ENCODE measurements at places on chromosomes 6 and 20.

DNA sequence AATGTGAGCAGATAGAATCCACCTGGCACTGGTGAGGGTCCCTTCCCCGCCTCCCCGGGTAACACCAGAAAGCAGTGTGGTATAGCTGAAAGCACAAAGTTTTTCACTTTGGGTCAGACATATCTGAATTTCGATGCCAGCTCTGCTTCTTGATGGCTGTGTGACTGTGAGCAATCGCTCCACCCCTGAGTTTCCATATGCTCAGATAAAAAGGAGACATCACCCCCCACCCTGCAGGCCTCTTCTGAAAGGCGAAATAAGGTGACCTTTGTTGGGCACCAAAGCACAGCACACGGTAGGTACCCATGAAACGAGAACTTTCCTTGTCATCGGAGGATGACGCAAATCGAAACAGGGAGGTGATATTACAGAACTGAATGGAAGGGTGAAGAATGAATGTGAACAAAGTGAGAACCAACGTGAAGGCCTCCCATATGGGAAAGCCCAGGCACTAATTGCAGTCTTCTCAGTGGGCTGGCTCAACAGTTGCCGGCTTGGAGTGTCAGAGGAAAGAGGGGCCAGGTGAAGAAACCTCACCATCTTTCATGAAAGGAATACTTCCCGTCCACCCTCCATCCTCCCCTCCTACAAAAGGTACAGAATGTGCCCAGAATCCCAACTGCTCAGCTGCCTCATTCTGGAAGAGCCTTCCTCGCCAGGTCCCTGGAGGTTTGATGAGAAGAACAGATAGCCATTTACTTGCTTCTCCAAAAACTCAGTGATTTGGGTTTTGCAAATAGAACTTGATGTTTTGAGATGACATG, 61.8 kb downstream of the NFATC2 start:
- DNase-seq, result peak; percentile 97

GRCh38 chr6:166512567-166512966, 73.9 kb downstream of the RAMACL start:
- no peak for DNase-seq

- DNase-seq, result peak; percentile 20
These were observed 23.9 kb upstream of the TOP1 start for GRCh38 chr20:41004531-41005360.

DNA sequence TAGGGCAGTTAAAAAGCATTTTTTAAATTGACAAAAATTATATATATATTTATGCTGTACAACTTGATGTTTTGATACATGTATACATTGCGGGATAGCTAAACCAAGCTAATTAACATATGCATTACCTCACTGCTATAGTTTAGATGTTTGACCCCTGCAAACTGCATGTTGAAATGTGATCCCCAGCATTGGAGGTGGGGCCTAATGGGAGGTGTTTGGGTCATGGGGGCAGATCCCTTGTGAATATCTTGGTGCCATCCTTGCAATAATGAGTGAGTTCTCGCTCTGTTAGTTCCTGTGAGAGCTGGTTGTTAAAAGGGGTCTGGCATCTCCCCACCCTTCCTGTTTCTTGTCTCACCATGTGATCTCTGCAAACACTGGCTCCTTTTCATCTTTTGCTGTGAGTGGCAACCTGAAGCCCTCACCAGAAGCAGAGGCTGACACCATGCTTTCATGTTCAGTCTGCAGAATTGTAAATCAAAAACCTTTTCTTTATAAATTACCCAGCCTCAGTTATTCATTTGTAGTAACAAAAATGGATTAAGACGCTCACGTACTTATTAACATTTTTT, 111.8 kb downstream of the MCHR2 start:
- no peak for DNase-seq

DNA sequence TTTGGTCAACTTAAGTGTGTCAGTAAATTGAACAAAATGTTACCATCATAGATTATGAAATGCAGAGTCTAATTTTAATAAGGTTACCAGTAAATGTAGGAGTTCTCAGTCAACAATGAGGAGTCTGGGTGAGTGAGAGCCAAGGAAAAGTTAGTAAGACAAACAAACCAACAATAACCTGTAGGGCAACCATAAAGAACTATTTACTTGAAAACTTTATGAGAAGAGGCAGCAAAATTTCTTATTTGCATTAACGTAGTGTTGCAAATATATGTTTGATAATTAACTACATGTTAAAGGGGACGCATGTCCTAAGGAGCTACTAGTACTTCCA, 131.1 kb upstream of the SOX4 start:
- DNase-seq, result no peak

DNA sequence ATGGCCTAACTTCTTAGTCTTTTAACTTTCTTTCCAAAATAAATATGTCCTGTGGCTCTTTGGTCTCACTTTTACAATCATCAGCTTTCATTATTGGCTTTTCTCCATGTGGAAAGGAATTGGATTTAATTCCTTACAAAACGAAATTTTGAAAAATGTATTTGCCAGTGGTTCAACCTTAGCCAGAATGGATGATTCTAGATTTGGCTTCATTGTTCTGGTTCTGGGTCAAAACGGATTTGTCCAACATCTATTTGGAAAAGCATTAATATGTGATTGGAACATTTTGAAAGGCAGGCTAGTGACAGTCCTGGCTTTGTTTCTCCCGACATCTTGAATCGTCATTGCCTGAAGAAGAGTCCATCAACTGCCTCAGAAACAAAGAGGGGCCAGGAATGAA, 59.2 kb downstream of the TENT5A start:
- no peak for DNase-seq

DNA sequence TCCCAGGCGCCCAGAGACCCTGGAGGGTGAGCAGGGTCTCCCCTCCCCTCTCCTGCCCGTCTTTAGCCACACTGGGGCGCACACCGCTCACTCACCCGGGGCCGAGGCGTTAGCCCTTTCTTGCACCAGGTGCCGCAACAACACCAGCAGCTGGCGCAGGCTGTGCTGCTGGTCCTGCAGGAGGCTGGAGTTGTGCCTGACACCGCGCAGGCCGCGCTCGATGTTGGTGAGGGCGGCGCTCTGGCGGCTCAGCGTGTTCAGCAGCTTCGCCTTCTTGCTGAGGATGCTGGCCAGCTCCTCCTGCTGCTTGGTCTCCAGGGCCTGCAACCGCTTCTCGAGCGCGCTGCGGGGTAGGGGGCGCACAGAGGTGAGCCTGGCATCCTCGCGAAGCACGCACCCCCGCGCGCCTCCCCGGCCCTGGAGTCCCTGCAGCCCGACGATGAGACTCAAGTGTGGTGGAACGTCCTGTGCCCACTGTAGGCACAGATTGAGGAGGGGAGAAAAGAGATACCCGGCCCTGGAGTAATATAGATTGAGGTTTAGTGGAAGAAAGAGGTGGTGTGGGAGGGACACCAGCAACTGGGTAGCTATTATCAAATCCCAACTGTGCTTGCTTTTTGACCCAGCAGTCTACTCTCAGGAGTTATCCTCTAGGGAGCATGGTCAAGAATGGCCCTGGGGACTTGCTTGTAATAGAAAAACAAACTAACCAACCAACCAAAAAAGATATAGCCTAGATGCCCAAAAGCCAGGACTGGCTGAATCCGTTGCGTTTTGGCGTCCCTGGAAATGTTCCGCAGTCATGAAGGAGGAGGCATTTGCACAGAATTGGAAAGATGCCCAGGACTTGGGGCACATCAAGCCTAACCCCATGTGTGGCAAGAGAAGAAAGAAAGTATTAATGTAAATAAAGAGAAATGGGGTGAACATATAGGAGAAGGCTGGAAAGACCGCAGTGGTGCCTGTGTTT, 30.9 kb downstream of the ANGPT4 start:
- DNase-seq, result no peak

DNA sequence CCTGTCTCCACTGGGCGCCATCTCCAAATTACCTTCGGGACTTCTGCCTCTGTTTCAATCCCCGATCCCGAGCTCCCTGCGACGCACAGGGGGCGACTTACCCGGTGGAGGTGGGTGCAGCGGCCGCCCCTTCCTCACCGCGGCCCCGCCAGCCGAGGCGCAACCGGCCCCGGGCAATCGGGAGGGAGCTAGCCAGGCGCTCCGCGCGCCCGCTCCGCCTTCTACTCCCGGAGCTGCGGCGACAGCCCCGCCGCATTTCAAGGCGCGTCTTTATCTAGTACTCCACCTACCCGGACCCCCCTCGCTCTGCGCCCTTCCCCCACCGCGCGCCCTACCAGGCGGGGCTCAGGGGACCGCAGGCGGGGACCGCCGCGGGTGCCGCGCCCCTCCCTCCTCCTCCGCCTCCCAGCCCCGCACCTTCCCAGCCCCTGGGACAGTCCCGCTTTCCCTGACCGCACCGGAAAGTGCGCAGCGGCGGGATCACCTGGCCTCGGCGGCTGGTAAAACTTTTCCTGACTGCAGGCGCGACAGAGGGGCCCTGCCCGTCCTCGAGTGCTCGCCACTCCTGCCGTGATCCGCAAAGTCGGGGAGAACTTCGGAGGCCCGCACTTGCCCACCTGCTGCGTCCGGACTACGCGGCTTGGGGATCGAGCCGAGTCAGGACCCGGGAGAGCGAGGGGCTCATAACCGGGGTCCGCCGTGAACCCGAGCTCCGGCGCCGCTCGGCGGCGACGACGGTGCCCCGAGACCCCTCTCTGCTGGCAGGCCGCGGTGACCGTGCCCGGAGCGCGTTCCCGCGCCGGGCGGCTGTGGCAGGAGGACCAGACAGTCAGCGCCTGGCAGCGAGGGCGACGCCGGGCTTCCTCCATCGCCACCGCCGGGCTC, 8.0 kb upstream of the NKX2-2 start:
- no peak for DNase-seq

DNA sequence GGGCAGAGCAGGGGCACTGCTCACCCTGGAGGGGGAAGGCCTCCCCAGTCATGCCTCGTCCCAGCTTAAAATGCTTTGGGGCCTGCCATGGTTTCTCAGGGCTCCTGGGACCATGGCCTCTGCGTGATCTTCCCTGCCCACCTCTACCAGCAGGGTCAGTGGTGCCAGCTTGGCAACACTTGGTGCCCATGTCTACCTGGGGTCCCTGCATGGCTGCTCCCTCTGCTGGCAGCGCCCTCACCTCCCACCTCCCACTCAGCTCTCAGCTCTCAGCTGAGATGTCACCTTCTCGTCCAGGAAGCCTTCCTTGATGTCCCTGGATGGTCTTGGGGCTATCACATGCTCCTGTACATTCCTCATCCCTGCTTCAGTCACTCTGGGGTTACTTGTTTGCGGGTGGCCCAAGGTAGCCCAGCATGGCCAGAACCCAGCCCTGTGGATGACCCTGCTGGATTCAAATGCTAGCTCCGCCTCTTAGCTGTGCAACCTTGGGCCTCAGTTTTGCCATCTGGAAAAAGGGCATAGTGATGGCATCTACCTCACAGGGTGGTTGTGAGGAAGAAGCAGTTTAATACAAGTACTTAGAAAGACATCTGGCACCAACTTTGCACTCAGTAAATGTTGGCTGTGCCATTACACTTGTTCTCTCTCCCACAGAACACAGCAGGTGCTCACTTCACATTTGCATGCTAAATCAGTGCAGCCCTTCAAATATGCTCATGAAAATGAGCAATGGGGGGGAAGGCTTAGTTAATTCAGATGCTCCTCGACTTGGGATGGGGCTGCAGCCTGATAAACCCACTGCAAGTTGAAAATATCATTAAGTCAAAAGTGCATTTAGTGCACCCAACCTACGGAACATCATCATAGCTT, 53.5 kb upstream of the PTPN1 start:
- DNase-seq, result no peak

DNA sequence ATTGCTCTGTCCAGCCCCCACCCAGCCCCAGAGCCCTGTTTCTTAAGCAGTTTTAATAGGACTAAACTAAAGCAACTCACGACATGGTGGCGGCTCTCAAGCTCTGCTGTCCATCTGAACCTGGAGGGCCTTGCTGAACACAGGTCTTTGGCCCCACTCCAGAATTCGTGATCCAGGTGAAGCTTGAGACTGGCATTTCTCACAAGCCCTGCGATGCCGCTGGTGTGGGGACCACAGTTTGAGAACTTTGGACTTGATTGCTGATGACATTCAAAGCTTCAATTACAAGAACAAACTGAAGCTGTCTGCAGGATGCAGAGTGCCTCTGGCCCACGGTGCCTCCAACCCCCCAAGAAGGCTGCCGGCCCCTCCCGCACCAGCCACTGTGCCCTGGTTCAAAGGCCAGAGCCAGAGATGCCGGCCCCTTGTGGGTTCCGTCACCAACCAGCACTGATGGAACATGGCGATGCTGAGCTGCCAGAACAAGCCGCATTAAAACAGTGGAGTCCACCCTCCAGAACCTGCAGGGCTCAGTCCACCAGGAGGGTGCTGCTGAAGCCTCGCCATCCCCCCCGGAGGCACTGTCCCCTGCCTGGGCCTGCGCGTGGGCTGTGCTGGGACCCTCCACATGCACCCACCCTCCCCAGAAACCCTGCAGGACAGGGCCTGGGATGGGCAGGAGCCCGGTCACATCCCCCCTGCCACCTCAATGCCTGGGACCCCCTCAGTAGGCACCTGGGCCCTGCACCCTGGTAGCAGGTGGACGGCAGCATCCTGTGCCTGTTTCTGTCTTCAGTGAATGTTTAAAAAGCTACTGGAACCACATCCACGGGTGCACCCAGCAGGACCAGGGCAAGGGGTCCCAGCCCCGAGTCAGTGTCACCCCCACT, 101.1 kb downstream of the PSMB1 start:
- DNase-seq, result no peak

DNA sequence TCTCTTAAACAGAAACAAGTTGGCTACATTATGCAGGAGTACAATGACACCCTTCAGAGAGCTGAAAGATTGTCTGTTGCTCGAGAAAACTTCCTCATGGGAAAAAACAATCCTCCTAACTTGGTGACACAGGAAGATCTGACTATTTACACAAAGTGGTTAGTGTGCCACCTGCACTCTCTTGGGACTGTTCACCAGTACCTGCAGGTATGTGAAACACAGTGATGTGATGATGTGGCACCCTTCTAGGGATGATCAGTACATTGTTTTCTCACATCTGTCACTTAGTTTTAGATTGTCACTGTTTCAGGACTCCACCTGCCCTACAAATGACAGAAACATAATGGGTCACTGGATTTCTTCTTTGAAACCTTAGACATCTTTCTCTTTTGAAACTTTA, 101.8 kb downstream of the CEP57L1 start:
- DNase-seq, result no peak

DNA sequence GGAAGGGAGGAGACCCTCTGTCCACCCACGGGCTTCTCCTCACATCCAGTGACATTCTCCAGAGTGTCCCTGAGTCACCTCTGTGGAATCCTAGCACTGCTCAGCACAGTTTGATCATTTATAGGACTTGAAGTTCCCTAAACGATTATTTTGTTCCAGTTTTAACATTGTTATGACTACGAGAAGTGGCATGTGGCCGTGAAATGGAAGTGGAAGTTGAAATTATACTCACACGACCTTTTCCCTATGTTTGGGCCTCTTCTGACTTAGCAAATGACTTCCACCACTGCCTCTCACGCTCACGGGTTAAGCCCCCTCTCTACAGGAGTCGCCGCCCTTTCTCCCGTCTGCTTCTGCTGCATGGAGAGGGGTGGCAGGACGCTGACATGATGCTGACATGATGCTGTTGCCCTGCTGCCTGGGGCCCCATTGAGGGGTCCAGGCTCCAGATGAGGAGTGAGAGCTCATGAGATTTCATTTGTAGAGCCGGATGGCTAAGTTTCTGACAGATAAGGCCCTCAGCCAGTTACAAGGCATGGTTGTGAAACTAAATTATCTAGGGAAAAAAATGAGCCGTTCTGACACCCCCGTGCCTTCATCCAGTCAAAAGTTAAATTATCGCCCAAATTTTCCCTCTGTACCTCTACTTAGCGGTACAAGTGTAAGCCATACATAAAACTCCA, 153.6 kb upstream of the UST start:
- no peak for DNase-seq

Data from activated CD4-positive, alpha-beta T cell treated with anti-CD3 and anti-CD28 coated beads, Interleukin-2, Interleukin-4, amounts not matched to agents 100 ng/mL and 50 ng/mL, durations not matched to agents 16 hours and 8 hours (primary cell).